ENCODE measurements at places on chromosomes 12 and 14.

DNA sequence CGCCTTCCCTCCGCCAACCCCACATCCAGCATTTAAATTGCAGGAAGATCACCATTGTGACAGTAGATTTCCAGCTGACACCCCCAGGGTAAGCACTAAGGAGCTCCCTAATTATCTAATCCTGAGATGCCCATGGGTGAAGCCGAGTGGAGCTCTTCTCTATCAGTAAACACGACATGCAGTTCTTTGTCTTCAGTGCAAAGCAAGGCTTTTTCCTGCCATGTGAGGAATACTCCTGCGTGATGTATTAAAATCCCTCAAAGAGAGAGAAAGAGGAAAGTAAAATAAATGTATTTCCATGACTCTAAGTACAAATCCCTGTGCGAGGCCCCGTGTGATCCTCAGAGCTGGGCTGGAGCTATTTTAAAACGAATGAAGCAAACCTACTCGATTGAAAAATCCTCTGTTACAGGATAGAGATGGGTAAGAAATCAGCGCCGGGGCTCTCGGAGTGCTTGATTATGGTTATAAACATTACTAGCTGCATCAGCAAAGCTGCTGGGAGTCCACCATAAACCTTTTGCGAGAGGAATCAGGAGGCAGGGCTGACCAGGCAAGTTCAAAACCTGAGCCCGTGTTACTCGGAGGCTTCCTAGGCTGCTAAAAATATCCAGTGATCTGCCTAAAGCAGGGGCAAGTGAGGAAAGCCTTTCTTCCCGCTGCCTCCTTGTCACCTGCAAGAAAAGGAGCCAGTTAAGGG is 61.5 kb downstream of the MAP1LC3B2 start:
- no peak for DNase-seq

GRCh38 chr14:32129124-32129523 is 52.0 kb downstream of the ARHGAP5 start:
- DNase-seq = peak; percentile 77

DNA sequence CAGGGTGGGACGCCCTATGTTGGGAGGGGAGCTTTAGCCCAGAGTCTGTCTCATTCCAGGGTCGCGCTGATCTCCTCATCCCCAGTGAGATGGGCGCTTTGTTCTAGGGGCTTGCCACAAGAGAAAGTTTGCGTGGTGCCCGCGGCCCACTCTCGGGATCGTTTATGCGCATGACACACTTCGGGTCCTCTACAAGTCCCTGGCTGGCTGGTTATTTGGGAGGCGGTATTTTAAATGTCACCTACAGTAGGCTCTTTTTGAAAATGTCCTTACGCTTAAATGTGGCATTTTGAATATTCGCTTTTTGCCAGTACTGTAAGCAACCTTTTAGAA is 541 bp downstream of the GOLT1B start:
- no peak for DNase-seq

GRCh38 chr12:14479004-14479403 is 88.7 kb downstream of the PLBD1 start:
- no peak for DNase-seq

GRCh38 chr14:100469632-100470522 is 117.3 kb downstream of the BEGAIN start:
- DNase-seq = no peak

GRCh38 chr14:80523518-80524117 is 312.3 kb upstream of the DIO2 start:
- DNase-seq = no peak

DNA sequence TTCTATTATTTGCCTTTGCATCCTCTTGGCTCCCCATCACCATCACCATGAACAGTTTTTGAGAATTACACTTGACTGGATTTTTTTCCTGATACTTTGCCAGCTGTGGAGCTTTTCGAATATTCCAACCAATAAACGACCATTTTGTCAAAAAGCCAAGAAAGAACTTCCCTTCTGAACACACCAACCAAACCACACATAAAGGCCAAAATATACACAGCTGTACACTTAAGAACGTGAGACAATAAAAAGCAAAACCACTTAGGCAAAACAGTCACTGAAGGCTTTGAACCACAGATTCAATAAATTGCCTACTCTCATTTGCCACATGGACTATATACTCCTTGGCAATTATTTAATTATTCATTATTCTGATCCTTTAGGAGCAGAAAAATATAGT is 1.1 kb downstream of the C14orf93 start:
- no peak for DNase-seq

GRCh38 chr12:120239776-120240494 is 25.6 kb downstream of the PXN start:
- DNase-seq = no peak

GRCh38 chr12:122111089-122111641 is 32.6 kb downstream of the MLXIP start:
- no peak for DNase-seq

GRCh38 chr12:12364787-12365445 is 8.0 kb downstream of the BORCS5 start:
- no peak for DNase-seq

- no peak for DNase-seq
Measured at GRCh38 chr14:97293659-97294058, 496.5 kb downstream of the VRK1 start.

DNA sequence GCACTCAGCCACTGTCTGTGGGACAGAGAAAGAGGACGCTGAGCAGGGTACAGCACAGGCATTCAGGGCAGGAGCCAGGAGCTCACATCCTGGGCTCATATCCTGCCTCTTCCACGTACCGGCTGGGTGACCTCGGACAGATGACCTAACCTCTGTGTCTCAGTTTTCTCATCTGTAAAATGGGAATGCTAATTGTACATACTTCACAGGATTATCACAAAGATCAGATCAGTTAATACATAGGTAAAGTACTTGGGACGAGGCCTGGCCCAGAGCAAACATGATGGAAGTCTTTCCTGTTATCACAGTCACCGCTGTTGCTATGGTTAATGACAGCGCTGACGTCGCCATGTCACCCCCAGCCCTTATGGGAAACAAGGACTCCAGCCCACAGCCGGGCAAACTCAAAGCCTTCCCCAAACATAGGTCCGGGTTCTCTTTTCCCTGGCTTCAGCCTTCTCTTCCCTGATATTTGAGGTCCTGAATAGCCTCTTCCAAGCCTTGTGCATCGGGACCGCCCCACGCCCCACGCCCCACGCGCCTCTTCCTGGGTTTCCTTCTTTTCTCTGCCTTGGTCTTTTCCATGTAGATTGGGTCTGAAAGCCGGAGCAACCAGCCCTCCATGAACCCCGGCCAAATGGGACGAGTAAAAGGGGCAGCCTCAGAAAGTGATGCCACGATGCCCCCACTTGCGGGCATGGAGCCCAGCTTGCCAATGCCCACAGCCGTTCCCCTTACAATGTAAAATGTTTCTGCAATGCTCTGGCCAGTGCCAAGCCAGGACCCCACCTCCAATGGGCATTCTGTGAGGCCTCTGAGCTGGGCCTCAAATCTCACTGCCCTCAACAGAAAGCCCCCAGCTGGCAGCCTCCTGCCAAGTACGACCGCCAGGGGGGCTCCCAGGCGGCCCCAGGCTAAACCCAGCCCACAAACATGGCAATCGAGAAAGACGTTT is 125.4 kb downstream of the RFLNA start:
- no peak for DNase-seq

DNA sequence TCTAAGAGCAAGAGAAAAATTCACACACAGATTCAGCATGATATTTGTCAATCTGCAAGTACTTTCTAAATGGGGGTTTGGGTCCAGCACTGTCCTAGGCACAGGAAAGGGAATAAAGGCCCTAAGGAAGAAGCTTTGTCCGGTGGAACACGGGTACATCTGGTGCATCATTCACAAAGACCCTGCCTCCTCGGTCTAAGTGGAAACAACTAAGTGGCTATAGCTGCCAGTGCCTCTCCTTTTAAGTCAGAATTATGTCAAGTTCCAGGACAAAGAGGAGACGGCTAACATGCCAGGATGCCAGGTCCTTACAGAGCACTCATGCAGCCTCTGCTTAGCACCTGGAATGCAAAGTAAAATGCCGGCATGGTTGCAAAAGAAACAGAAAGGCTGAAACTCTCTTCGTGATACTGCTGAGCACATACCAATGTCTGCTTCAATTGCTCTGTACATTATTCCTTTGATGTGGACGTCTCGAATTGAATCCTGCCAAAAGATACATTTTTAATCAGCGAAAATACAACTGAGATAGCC is 47.5 kb downstream of the NT5DC3 start:
- DNase-seq = no peak

GRCh38 chr12:47824198-47824597 is 4.5 kb upstream of the HDAC7 start:
- no peak for DNase-seq

DNA sequence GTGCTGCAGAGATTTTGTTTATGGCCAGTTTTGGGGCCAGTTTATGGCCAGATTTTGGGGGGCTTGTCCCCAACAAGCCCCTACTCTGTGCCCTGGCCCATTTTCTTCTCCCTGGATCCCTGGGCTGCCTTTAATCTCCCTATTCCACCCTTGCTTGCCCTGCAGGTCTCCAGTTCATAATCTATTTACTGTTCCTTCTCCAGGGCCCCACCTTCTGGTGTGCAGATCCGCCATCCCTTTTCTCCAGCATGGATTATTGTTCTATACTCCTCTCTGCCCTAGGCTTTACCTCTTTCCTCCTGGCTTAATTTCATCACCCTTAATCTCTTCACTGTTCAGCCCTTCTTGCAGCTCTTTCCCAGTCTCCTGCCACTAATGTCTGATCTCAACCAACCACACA is 26.0 kb upstream of the NUDT4 start:
- no peak for DNase-seq

DNA sequence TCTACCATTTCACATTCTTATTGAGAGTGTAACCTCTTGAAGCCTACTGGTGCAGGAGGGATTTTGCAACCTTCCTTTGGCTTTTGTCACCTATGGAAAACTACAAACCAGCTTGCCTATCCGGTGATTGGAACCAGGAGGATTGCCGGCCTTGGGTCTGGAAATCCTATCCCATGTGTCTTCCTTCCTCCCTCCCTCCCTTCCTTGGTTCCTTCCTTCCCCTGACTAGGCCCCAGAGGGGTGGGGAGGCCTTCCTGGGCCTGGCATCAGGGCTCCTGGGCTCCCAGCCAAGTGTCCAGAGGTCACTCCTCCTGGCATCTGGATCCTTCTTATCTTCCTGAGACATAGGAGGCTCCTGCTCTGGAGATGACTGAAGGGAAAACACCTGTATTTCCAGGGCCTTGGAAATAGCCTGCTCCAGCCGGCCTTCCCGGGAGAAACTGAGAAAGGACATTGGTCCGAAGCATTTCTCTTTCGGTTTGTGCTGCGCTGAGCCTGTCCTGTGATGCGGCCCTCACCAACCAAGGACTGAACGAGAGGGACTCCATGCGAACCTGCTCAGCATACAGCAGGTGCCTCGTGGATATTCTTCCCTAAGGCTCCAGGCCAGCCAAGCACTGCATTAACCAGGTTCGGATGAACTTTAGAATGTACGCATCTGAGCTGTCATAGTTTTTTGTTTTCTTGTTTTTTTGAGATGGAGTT is 43.4 kb downstream of the PSMA6 start:
- no peak for DNase-seq

- DNase-seq = no peak
Measured at GRCh38 chr14:32183151-32184058, 18.4 kb upstream of the RNU6-7 start.

GRCh38 chr12:80443974-80444666 is at the start of gene PTPRQ:
TSS of gene PTPRQ (plus strand) at chr12:80444235. CDS start at chr12:80444346, 111 bp downstream.
- DNase-seq = no peak

- no peak for DNase-seq
Measured at GRCh38 chr12:124919521-124920352, 5.3 kb upstream of the UBC start.

- DNase-seq = no peak
Measured at GRCh38 chr12:52637299-52637698, 14.7 kb downstream of the KRT2 start.

- DNase-seq = no peak
Measured at GRCh38 chr12:1972856-1973317, 31.4 kb downstream of the DCP1B start.

GRCh38 chr12:64821116-64821630 is 3.3 kb upstream of the TBC1D30 start:
- DNase-seq = no peak

GRCh38 chr12:117098361-117099217 is 627 bp downstream of the TESC start:
- DNase-seq = no peak

DNA sequence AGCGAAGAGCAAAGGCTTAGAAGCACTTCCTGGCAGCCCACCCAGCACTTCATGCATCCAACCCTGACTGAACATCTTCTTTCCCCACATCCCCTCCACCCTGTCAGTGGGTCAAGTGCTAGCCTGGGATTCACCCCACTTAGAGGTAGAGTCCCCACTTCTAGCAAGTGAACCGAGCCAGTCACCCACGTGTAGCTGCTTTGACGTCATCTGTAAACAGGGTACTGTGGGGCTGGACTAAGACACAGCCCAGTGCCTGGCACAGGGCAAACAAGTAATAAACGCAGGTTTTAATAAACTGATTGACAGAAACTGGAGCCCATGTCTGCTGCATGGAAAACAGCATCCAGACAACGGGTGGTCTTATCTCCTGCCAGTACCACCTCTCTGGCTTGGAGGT is 61.7 kb downstream of the ITPK1 start:
- no peak for DNase-seq

GRCh38 chr12:89215196-89215595 is 137.1 kb downstream of the DUSP6 start:
- no peak for DNase-seq

DNA sequence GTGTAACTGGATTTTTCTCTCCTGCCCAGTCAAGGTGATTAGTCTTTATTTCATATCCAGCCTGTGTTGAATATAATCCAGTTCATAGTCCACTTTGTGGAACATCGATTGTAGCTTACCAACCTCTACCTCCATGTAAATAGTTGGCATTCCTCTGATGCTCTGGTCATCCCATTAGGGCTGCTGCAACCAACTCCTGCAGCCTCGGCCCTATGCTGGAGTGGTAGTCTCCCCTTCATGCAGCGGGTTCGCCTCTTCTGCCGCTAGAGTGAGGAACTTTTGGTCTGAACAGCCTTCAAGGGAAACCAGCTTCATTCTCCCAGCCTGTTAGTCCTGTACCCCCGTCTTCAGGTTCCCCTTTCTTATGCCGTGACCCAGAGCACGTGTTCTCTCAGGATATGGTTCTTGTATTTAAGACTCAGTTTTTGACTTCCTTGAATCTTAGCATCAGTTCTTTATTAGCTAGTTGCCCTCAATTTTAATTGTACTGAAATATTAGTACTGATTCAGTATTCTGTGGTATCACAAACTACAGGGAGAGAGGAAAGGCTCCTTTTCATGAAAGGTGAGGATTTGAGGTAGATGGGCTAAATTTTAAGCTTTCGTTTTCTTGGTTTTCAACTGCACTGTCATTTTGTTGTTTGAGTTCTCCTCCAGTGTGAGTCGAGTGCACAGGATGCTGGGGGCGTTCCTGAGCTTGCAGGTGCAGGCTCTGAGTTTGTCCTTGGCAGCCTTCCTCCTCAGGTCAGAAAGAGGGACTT is 33.2 kb downstream of the ZNF664 start:
- no peak for DNase-seq

GRCh38 chr12:83739607-83740006 is 1052.9 kb downstream of the TMTC2 start:
- no peak for DNase-seq

DNA sequence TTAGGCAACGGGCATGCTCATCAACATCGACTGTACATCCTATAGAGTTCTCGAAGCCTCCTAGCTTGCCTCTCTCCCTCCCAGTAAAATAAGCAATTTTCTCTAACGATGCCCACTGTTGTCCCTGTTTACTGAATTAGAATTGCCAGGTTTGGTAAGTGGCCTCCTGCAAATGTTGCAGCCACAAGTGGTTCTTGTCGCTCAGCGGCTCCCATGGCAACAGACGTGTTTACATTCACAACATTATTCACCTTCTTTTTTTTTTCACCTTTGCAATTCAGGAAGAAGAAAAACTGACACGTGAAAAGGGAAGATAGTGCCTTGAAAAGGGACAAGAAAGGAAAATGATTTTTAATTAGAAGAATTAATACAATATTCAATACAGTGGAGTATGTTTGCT is 100.9 kb upstream of the PKP2 start:
- no peak for DNase-seq
